Left ventricle myocardium inferior (tissue), 1 donor: ENCODE measurements at places on chromosomes 6 and 20.

DNA sequence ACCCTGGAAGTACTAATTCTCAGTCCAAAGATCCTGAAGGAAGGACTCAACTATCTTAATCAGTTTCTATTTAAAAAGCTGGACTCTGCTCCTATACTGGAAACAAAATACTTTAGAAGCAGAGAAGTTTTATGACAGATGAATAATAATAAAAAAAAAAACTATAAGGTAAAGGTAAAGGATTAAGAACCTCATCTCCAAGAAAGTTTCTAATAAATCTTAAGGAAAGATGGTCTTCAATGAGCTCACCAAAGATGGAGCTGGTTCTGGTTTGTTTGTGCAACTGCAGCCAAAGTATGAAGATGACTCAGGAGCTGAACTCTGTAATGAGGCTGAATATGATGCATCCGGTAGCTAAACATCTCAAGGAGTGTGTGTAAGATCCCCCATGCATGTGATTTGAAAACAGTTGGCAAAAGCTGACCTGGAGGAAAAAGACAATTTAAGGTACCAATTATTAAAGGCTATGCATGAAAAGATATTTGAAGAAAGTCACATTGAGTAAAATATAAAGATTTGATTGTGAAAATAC is 25.2 kb downstream of the MED23 start:
- no peak for DNase-seq

DNA sequence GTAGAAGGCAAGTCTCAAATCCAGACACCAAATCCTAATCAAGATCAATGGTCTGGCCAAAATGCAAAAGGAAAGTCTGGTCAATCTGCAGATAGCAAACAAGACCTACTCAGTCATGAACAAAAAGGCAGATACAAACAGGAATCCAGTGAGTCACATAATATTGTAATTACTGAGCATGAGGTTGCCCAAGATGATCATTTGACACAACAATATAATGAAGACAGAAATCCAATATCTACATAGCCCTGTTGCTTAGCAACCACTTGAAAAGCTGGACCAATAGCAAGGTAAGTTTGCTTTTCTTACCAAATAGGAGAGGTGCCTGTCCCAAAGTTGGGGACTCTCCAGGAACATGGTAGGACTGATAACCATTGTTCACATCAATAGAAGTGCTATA is 2.0 kb downstream of the SEMG2 start:
- DNase-seq: no peak

DNA sequence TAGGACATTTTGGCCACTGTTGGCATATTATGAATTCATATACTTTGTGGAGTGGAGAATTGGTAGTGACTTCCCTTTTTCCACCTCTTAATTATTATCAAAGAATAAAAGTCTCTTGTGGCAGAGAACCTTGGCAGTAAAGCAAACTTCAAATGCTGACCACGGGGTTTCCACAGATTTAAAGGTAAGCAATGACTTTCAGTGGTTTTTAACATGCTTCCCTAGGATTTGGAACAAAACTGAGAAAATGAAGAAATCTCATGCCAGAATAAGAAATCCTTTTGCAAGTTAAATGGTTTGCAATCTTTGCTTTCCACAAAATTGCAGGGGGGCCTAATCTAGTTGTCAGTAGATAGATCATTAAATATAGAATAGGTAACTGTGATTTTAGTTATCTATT is 2.0 kb upstream of the SDC4 start:
- no peak for DNase-seq

GRCh38 chr20:35742741-35743523 is 872 bp upstream of the RBM39 start:
- no peak for DNase-seq

DNA sequence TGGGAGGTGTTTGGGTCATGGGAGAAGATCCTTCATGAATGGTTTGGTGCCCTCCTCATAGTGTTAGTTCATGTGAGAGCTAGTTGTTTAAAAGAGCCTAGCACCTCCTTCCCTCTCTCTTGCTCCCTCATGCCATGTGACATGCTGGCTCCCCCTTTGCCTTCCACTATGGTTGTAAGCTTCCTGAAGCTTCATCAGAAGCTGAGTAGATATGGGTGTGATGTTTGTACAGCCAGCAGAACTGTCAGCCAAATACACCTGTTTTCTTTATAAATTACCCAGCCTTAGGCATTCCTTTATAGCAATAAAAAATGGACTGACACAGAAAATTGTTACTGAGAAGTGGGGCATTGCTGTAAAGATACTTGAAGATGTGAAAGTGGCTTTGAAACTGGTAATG is 731.1 kb upstream of the FLRT3 start:
- DNase-seq: no peak

- no peak for DNase-seq
Measured at GRCh38 chr6:93453956-93454355, 34.6 kb upstream of the EPHA7 start.

- no peak for DNase-seq
Measured at GRCh38 chr6:94377835-94378234, 958.5 kb upstream of the EPHA7 start.

GRCh38 chr6:152721956-152722355 is 24.3 kb downstream of the MYCT1 start:
- no peak for DNase-seq

- no peak for DNase-seq
Measured at GRCh38 chr20:19730706-19731105, 27.4 kb upstream of the RIN2 start.

GRCh38 chr20:40932436-40932835 is 96.2 kb upstream of the TOP1 start:
- no peak for DNase-seq

DNA sequence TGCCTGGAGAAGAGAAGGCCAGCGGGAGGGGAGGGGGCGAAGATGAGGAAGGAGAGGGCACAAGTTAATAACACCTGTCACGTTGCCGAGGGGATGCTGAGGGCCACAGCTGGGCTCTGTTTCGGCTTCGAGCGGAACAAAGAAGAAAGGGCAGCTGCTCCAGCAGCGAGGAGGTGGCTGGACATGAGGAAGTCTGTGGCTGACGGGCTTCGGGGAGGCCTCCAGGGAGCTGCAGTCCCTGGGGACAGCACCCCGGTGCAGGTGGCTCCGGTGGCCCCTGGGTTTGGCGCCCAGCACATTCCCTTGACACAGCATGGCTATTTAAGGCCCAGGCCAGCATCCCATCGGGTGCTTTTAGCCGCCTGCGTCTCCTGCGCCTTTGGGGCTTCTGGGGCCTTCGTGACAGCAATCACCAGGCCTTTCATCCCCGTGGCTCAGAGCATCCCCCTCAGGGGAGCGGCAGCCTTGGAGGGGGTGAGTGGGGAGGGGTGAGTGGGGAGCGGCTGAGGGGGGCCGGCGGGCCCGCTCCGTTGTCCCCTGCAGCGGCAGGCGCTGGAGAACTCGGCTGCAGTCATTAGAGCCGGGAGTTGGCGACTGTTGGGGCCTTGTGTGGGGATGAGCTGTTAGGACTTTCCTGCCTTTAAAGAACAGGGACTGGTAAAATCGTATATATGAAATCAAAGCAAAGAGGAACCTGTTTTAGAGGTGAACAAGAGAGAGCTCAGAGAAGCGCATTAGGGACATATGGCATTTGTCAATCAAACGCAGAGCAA is 99.0 kb downstream of the TMEM242 start:
- DNase-seq: no peak

GRCh38 chr6:15876406-15876805 is 213.6 kb upstream of the DTNBP1 start:
- DNase-seq: no peak

DNA sequence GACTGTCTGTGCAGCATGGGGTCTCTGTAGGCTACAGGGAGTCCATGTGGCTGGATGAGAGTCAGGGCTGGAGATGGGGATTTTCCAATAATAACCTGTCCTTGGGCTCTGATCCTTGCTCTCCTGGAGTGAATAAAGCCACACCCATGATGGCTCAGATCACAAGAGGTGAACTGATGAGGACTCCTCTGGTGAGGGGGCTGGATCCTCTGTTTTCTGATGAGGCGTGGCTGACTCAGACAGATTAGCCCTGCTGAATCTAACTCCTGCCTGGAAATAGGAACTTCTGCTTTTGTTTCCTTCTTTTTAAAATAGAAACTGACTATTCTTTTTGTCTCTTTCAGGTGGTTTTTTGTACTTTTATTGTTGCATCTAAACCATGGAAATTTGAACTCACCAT is 27.0 kb downstream of the CST9L start:
- no peak for DNase-seq

DNA sequence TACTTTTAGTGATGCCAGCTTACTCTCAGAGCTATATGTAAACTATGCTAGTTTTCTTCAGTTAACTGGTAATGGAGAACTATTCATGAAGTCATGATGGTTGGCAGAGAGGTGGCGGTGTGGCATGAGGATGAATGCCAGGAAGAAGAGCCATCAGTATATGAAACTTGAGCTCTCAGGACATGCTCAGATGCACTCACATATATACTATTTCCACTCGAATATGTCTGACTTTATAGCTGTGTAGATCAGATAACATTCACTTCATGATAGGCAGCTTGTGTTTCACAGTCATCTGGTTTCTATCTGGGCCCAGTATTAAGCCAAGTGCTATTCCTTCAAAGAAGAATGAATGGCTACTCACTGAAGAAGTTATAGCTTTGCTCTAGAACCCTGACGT is 46.2 kb upstream of the CEP85L start:
- no peak for DNase-seq

DNA sequence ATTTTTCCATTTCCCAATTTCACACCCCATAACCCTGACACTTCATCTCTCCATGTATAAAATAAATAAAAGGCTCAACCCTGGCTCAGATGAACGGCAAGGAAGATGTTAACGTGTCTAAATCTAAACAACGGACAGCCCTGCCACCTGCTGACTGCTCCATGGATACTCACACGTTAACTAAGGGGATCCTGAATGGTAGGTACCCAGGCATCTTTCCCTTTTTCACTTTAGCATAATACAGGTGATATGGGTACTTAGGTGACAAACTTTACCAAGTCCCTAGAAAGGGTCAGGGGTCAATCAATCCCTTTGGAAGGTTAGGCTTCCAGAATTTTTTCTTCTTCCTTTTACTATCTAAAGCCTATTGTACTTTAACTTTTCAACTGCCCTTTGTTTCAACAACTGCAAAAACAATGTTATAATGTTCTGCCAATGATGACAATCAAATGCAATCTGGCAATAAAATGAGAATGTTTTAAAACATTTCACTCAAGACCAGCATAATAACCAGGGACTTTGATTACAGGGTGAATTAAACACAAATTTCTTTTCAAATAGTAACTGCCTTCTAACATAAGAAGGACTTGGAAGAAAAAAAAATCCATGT is 52.4 kb upstream of the IPCEF1 start:
- DNase-seq: no peak

- no peak for DNase-seq
Measured at GRCh38 chr20:31870726-31871617, 538 bp downstream of the TTLL9 start.

GRCh38 chr6:136149311-136149710 is 100.8 kb downstream of the MTFR2 start:
- no peak for DNase-seq

GRCh38 chr6:83601119-83601518 is 88.8 kb downstream of the PRSS35 start:
- no peak for DNase-seq

- no peak for DNase-seq
Measured at GRCh38 chr6:107132330-107132954, 17.1 kb upstream of the BEND3 start.

DNA sequence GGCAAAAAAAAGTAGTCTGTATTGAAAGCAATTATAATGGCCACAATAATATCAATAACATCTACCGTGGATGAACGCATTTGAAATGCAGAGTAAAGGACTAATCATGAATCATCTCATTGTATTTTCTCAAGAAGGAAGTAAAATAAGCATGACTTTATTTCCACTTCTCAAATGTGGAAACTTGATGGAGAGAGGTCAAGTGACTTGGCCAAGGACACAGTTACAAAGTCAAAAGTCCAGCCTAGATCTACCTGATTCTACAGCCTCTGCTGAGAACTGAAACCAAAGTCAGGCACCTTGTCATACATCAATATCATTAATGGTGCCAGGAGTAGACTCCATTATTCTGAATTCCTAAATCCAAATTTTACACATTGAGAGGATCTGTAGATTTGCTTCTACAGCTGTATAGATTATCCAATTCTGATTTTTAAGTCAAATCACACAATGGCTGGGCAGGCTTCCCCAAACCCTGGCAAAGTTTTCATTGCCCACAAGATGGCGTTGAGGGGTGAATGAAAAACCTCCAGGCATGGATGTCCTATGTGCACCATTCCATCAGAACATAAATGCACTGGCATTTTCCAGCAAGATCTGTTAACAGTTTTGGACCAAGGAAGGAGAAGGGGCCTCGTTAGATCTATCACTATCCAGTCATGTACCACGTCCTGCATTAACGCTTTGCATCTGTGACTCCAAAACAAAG is 423.1 kb downstream of the MAFB start:
- DNase-seq: no peak

DNA sequence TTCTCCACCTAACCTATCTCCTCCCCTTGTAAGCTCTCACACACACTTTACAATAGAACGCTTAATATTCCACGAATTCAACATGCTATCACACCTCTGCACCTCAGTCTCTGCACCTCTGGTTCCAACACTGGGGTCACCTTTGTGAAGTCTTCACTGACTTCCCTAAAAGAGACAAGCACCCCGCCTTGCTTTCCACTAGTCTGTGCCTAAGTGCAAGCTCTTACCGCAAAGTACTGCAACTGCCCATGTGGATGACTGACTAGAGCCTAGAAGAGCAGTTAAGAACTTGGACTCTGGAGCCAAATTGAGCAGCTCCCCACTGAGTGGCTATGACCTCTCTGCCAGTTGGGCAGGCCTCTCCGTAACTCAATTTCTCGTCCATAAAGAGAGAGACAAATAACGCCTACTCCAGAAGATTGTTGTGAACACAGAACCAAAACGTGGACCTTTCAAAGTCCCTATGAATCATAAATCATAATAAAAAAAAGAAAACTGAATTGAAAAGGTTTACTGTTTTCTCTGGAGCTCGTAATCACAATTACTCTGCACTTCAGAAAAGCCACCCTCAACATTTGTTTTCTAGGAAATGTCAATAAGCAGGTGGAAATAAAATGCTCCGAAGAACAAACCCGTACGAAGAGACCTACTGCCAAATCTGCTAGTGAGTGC is 1.2 kb downstream of the IFNGR1 start:
- no peak for DNase-seq

DNA sequence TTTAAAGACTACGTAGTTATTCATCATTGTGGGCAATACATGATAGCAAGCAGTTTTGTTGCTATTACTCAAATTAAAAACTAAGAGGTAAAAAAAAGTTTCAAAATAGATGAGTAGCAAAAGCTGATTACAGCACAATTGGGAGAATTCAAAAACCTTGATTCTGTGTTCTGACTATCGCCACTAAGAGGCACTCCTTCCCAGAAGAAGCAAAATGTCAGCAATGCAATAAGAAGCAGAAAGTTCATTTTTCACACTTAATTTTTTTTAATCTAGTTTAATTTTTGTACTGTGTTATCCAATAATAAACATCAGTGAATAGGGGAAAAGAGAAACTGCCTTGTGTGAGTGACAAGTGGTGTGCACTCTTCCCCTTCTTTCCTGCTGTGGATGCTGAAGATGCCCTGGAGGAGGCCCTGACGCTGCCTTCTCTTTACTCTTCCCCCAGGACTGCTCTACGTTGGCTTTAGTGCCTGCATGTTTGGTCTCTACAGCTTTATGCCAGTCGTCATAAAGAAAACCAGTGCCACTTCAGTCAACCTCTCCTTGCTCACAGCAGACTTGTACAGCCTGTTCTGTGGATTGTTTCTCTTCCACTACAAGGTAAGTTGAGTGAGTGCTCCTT is 263.2 kb upstream of the PLN start:
- DNase-seq: no peak

GRCh38 chr20:64130876-64131275 is 23.5 kb upstream of the NPBWR2 start:
- DNase-seq: no peak

GRCh38 chr20:1872459-1873097 is 22.6 kb upstream of the SIRPA start:
- no peak for DNase-seq
